ENCODE measurements at places on chromosomes 1 and 21. TPM values are rescaled to one million over a fixed set of nuclear protein-coding genes. Genes with fewer than 3 reads are reported as not detected.

Gene CYP4A22
- not detected for total RNA-seq

Gene TMPRSS15
- total RNA-seq: not detected

Gene S100A1
- total RNA-seq: 0.13 TPM

Gene NCAM2
- total RNA-seq: 9.1 TPM

Gene MYCL
- total RNA-seq: 0.33 TPM

Gene LPAR3
- 0.26 TPM for total RNA-seq

Gene SGIP1
- 29.0 TPM for total RNA-seq

Gene MYOG
- total RNA-seq: not detected

Gene ORC1
- total RNA-seq: 0.99 TPM

Gene HPDL
- 0.86 TPM for total RNA-seq

Gene MYBPH
- total RNA-seq: not detected

Gene ETNK2
- 1.5 TPM for total RNA-seq

Gene CD1E
- total RNA-seq: not detected

Gene CELA2A
- total RNA-seq: not detected

Gene HSD11B1
- 9.6 TPM for total RNA-seq

Gene RHD
- total RNA-seq: not detected

Gene PARK7
- 183 TPM for total RNA-seq

Gene FAM177B
- total RNA-seq: not detected

Gene AIRE
- total RNA-seq: 0.07 TPM

Gene ADAMTSL4
- total RNA-seq: 13.4 TPM

Data from smooth muscle cell of the pulmonary artery (primary cell).